ENCODE measurements at places on chromosomes 16 and 17. TPM values are rescaled to one million over a fixed set of nuclear protein-coding genes. Genes with fewer than 3 reads are reported as not detected.

DNA sequence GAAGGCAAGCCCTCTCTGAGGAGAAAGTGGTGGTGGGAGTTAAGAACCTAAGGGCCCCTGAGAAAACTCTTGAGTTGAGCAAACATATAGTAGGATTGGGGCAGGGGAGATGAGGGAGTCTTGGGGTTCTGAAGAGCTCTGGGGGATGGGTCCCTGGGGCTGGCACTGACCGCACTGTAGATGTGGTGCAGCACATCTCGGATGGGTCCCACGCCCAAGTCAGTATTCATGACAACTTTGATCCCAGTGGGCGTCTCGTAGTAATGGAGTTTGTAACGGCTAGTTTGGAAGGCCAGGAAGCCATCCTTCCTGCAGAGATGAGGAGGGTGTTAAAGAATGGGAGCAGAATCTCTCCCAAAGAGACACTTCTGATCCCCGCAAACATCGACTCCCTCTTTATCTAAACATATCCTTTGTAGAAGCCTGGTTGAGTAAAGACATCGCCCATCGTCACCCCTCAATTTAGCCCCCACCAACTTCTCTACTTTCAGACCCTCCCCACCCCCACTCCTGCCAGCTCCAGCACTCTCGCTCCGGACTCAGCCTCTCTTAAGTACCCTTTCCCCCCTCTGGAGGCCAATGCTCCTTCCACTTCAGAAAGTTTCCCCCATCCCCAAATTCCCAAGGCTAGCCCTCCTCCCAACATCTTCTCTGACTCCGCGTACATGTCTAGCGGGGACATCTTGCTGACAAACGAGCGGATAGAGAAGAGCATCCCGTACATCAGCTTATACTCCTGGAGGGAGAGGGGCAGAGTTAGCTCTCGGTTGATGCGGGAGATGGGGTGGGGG is 710 bp downstream of the TRAPPC1 start:
- peaks cover 2% of the 10 kb centered on the region for H3K36me3 ChIP-seq
- H3K4me1 ChIP-seq, result no peaks in the 10 kb centered on the region
- no peak for DNase-seq
- peak overlapping the region; percentile 96 for H3K27ac ChIP-seq
- no peaks in the 10 kb centered on the region for H3K27me3 ChIP-seq

- H3K36me3 ChIP-seq, result no peaks in the 10 kb centered on the region
- no peaks in the 10 kb centered on the region for H3K27me3 ChIP-seq
- no peak overlapping the region for H3K27ac ChIP-seq
- no peaks in the 10 kb centered on the region for H3K4me1 ChIP-seq
- no peak for DNase-seq
These were observed 304.8 kb downstream of the MAF start for GRCh38 chr16:79295746-79296145.

GRCh38 chr16:51854401-51854951 is 692.5 kb downstream of the TOX3 start:
- no peak overlapping the region for H3K4me3 ChIP-seq
- H3K27ac ChIP-seq, result no peak overlapping the region
- H3K4me1 ChIP-seq, result no peaks in the 10 kb centered on the region
- H3K27me3 ChIP-seq, result no peaks in the 10 kb centered on the region
- no peak for DNase-seq

GRCh38 chr17:58356231-58356630 is 4.2 kb upstream of the SUPT4H1 start:
- H3K27ac ChIP-seq, result no peak overlapping the region
- DNase-seq, result no peak
- peaks cover 3% of the 10 kb centered on the region for H3K4me1 ChIP-seq
- H3K27me3 ChIP-seq, result no peaks in the 10 kb centered on the region
- no peaks in the 10 kb centered on the region for H3K36me3 ChIP-seq

- peaks cover 5% of the 10 kb centered on the region for H3K27me3 ChIP-seq
- no peaks in the 10 kb centered on the region for H3K36me3 ChIP-seq
- H3K27ac ChIP-seq, result no peak overlapping the region
- no peak overlapping the region for H3K4me3 ChIP-seq
These were observed 201.5 kb downstream of the C16orf95 start for GRCh38 chr16:87115646-87116045.

DNA sequence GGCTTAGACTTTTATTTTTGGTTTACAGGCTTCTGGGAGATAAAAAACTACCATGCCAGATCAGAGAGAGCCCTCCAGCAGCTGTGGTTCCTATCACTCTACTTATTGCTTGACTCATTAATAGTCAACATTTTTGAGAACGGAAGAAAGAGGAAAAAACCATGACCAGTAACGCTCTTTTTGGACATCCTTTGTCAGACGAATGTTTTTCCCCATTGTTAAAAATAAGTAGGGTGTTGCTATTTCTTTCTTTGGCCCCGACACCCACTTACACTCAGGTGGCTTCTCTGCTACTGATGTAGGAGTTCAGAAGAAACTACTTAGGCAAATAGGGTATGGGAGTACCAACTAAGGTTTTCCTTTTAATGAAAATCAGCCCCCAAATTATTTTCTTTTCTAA is 27.5 kb downstream of the TVP23A start:
- H3K27ac ChIP-seq, result no peak overlapping the region
- no peak for DNase-seq
- H3K4me3 ChIP-seq, result no peak overlapping the region
- H3K36me3 ChIP-seq, result no peaks in the 10 kb centered on the region

DNA sequence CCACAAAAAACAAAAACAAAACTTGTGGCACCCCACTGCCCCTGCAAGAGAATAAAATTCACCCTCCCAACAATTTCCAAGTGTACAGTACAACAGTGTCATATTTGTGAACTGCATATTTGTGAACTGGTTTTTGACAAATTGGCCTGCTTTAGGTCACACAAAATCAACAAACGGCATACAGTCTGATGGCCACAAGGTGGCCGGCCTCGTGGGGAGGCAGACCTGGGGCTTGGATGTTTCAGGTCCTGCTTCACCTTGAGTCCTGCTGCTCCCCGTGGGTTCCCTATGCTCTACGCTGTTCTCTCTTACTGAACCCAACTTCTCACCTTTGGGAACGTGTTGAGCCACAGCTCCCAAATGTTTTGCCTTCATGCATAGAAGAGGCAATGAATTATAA is 102.2 kb downstream of the CDK5R1 start:
- no peak for DNase-seq
- no peaks in the 10 kb centered on the region for H3K27me3 ChIP-seq
- no peak overlapping the region for H3K4me3 ChIP-seq
- no peaks in the 10 kb centered on the region for H3K4me1 ChIP-seq

DNA sequence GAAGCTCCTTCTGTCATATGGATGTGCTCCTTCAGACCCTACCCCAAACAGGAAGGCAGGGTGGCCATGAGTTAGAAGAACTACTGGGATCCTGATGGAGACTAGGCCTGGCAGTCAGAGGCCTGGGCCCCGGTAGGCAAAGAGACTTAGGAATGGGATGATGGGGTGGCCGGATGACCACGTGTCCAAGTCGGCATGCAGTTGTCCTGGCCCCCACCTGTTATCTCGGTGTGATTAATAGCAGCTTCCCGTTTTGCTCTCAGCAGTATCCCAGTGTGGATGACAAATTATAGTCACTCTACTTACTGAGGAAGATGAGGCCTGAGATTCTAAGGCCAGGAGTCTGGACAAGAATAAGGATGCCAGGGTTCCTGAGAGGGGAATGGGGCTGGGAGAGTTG is 1.5 kb downstream of the TNFSF12 start:
- no peak for DNase-seq
- peaks cover 4% of the 10 kb centered on the region for H3K4me1 ChIP-seq
- H3K27ac ChIP-seq, result no peak overlapping the region
- H3K27me3 ChIP-seq, result no peaks in the 10 kb centered on the region
- H3K4me3 ChIP-seq, result no peak overlapping the region

DNA sequence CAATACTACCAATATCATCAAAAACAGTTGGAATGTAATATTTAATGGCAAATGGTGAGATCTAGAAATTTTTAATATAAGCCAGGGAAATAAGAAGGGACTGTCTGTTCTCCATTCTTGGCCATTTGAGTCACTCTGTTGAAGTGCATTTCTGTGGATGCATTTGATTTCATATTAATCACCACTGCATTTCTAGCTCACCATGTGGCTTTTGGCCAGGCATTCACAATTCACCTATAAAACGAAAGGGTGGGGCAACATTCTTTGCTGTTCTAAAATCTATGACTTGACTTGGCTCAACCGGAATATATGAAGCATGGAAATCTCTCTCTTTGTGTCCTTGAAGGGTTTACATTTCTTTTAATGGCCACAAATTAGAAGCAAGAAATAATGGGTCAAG is 483.0 kb downstream of the SLC39A11 start:
- H3K27ac ChIP-seq, result no peak overlapping the region
- H3K36me3 ChIP-seq, result no peaks in the 10 kb centered on the region
- no peaks in the 10 kb centered on the region for H3K4me1 ChIP-seq

OGFOD1 gene
- total RNA-seq, result 55.0 TPM

DNA sequence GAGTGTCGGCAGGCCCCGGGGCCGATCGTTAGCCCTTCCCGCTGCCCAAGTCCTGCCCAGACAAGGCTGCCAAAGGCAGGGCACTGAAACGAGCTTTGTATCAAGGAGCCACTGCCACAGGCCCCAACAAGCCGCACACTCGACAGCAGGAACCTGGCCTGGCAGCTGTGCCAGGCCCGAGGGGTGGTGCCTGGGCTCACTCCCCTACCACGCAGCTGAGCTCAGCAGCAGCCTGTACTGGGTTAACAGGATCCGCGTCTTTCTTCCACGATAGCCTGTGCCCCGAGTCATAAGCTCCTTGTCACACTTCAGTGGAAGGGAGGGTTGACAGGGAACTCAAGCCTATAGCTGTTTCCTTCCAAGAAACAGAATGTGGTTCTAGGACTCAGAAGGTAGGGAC is 87.9 kb downstream of the ABR start:
- no peak overlapping the region for H3K27ac ChIP-seq
- no peaks in the 10 kb centered on the region for H3K4me1 ChIP-seq
- no peak for DNase-seq
- no peaks in the 10 kb centered on the region for H3K27me3 ChIP-seq
- peaks cover 5% of the 10 kb centered on the region for H3K36me3 ChIP-seq

PYCARD gene
- total RNA-seq, result 103 TPM

DNA sequence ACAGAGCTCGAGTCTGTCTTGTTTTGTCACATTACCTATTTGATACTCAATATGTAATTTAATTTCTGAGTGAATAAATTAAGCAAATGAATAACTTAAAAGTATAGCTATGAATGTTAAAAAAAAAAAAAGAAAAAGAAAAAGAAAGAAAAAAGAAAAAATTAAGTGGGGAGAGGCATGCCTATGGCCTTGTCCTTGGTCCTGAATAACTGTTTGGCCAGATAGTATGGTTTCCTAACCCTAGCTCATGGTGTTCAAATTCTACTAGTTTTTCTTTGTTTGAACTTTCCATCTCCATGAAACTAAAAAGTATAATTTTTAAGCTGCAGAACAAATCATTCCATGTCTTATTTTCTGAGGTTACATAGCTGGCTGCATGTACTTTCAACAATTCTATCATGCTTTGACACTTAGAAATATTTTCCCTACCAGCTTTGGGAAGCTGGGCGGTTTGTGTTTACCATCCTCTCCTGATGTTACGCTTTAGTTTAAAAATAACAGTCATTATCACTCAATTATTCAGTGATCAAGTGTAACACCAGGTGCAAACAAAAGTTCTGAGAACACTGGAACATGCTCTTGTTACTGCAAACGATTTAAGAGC is 31.8 kb downstream of the TOX3 start:
- no peaks in the 10 kb centered on the region for H3K4me1 ChIP-seq
- H3K27me3 ChIP-seq, result no peaks in the 10 kb centered on the region
- H3K4me3 ChIP-seq, result no peak overlapping the region
- H3K27ac ChIP-seq, result no peak overlapping the region
- no peaks in the 10 kb centered on the region for H3K36me3 ChIP-seq

PPP1R27 gene
- total RNA-seq, result under 0.01 TPM

GRCh38 chr16:83137326-83137781 is 510.6 kb downstream of the CDH13 start:
- H3K4me3 ChIP-seq, result peak overlapping the region; percentile 50
- peaks cover 5% of the 10 kb centered on the region for H3K4me1 ChIP-seq
- no peaks in the 10 kb centered on the region for H3K36me3 ChIP-seq
- H3K27ac ChIP-seq, result peak overlapping the region; percentile 56
- DNase-seq, result peak; percentile 82

DNA sequence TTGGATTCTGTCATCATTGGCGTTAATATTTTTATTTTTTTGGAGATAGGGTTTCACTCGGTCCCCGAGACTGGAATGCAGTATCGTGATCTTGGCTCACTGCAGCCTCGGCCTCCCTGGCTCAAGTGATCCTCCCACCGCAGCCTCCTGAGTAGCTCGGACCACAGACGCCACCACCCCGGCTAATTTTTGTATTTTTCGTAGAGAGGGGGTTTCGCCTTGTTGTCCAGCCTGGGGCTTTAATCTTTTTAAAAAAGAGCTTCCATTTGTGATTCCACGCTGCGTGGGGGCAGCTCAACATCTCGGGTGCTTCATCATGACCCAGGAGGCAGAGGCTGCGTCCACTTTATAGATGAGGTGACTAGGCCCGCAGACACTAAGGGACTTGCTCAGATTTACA is 1.5 kb downstream of the BANP start:
- H3K4me3 ChIP-seq, result peak overlapping the region; percentile 74
- no peaks in the 10 kb centered on the region for H3K27me3 ChIP-seq
- H3K36me3 ChIP-seq, result peaks cover 6% of the 10 kb centered on the region
- peaks cover 13% of the 10 kb centered on the region for H3K4me1 ChIP-seq
- DNase-seq, result no peak
- peak overlapping the region; percentile 95 for H3K27ac ChIP-seq

DNA sequence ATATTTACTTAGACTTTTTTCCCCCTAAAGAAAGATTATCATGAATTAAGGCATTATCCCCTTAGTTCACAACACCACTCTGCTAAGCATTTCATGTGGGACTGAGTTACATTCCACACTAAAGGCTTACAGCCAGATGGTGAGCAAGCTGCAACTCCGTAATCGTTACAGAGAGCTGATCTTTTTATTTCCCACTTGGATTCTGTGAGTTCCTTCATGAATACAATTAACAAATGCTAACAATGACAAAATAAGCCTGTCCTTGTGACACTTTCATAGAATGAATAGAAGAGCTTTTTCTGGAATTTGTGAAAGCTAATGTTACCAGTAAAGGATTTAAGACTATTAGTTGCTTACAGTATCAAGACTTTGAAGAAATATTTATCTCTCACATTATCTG is 8.7 kb downstream of the OGFOD1 start:
- peaks cover 4% of the 10 kb centered on the region for H3K36me3 ChIP-seq
- DNase-seq, result peak; percentile 33
- H3K27me3 ChIP-seq, result no peaks in the 10 kb centered on the region
- no peak overlapping the region for H3K4me3 ChIP-seq

RND2 gene
- 0.99 TPM for total RNA-seq

GDE1 gene
- total RNA-seq, result 52.1 TPM

MYLK3 gene
- total RNA-seq, result 0.26 TPM

DNA sequence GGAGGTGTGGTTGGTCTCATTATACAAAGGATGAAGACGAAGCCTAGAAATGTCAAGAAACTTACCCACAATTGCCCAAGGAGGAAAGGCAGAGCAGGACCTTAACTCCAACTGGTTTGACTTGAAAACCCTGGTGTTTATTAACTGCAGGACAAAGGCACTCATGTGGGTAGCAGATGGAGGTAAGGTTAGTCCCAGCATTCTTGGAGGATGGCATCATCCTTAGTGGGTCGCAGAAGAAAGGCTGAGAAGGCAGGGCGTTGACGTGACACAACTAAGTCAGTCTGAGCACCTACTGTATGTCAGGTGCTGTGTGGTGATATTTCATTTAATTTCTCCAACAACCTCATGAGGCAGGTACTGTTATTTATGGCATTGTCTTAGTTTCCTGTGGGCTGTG is 101.3 kb downstream of the HAPSTR1 start:
- H3K36me3 ChIP-seq, result no peaks in the 10 kb centered on the region
- H3K27me3 ChIP-seq, result no peaks in the 10 kb centered on the region
- DNase-seq, result no peak
- no peaks in the 10 kb centered on the region for H3K4me1 ChIP-seq

EME1 gene
- 0.51 TPM for total RNA-seq

- DNase-seq, result no peak
- no peaks in the 10 kb centered on the region for H3K36me3 ChIP-seq
- no peaks in the 10 kb centered on the region for H3K27me3 ChIP-seq
These were observed 62.3 kb downstream of the CYB5B start for GRCh38 chr16:69486724-69487123.
